Lung (tissue), 17 donors: ENCODE measurements at places on chromosomes 11 and 22. TPM values are rescaled to one million over a fixed set of nuclear protein-coding genes. Genes with fewer than 3 reads are reported as not detected.

Gene TPBGL
- total RNA-seq = 0.58 TPM

Gene KCNJ11
- total RNA-seq = 2.3 TPM

- no peak for DNase-seq
Observed at GRCh38 chr11:114318361-114318760, 22.2 kb downstream of the NNMT start.

DNA sequence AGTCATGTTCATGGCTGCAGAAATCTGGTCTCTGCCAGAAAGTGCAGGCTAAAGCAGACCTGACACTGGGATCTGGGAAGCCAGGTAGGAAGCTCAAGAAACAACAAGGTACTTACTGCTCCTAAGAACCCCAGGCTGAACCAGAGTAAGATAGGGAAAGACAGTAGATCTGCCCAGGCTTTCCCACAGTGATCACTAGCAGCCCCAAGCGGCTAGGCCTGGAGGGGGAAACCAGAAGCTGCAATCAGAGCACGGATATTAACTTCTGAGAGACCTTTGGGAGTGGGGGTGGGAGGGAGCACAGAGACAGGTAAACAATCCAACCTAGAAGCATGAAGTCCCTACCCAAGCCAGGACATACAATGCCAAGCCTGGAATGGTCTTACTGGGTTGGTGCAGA is 135.2 kb upstream of the C11orf58 start:
- DNase-seq = peak; percentile 15

- DNase-seq = no peak
Observed at GRCh38 chr11:33699515-33700062, 1.0 kb downstream of the C11orf91 start.

- DNase-seq = peak; percentile 36
Observed at GRCh38 chr11:8282631-8283030, 19.0 kb upstream of the LMO1 start.

DNA sequence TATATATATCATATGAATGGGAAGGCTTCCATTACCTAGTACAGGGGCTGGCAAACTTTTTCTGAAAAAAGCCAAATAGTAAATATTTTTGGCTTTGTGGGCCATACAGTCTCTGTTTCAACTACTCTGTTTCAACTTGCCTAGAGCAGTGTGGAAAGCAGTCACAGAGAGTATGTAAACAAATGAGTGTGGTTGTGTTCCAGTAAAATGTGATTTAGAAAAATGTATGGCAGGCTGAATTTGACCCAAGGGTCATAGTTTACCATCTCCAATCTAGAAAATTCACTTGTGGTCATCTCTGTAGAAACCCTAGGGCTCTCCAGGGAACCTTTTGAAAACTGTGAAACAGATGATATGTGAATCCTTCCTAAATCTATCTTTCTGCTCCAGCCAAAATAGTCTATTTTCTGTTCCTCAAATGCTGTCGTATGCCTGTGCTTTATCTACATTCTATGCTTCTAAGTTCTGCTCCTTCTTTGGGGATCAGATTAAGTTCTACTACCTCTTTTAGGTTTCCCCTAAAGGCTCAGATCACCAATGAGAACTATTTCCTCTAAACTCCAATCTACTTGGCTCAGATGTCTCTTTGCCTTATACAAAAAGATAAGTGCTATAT is 356.2 kb downstream of the METTL15 start:
- no peak for DNase-seq

GRCh38 chr22:31683181-31684105 is 21.4 kb upstream of the PISD start:
- no peak for DNase-seq

DNA sequence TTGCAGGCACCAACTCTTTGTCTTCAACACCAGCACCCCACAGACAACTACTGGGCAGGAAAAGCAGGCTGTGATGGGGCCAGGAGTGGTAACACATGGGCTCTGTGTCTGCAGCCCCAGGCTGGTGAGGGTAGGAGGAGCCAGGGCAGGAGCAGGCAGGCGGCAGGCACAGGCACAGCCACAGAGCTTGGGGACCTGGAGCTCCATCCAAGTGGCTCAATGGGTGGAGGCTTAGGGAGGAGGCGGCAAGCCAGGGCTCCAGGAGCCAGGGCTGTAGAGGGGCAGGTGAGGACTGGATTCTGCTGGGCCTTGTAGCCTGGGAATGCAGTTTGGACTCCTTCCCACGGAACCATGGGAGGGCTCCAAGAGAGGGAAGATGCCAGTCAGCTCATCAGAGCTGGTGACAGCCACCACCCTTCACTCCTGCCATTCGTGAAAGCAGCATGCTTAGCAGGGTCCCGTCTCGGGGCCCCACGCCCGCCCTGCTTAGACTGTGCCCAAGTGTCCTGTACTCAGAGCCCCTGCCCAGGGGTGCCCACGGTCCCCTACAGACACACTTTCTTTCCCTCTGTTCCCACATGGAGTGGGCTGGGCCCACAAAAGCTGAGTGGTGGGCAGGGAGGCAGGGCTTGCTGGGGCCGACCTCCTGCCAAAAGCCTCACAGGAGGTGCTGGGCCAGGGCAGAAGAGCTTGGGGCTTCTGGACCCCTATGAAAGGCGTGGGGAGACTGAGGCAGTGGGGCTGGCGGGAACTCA is 12.4 kb downstream of the TTC38 start:
- no peak for DNase-seq

GRCh38 chr11:47378010-47378835 is at the start of gene SPI1:
TSS of gene SPI1 (minus strand) at chr11:47378547. CDS start at chr11:47378353, 194 bp downstream.
- DNase-seq = no peak

GRCh38 chr22:17121233-17122195 is at the start of gene TMEM121B:
TSS of gene TMEM121B (minus strand) at chr22:17121360. CDS start at chr22:17121127, 233 bp downstream.
- peak; percentile 60 for DNase-seq

GRCh38 chr22:31488988-31489617 is 539 bp downstream of the EIF4ENIF1 start:
- DNase-seq = no peak

- DNase-seq = no peak
Observed at GRCh38 chr11:126511475-126512115, 156.1 kb downstream of the ST3GAL4 start.

DNA sequence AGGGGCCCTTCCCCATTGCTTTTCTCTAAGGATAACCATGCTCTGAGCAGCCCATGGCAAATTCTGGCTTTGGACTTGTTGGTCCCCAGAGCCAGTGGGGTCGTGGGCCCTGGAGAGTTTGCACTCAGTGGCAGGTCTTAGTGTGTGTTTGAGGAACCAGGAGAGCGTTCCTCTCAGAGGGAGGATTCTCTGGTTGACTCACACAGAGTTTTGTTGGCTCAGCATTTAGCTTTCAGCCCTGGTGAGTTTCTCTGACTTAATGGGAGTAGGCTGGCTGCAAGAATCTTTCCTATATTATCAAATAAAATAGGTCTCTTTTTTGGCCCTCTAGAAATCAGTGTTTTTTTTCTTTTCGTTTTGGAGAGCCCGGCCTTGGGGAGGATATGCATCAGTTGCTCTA is 20.9 kb downstream of the ST14 start:
- DNase-seq = no peak

- DNase-seq = no peak
Observed at GRCh38 chr11:79108851-79109250, 332.0 kb downstream of the TENM4 start.

Gene SLC17A6
- total RNA-seq = not detected

Gene FERMT3
- 17.4 TPM for total RNA-seq

Gene DDX6
- 96.8 TPM for total RNA-seq

GRCh38 chr11:2297623-2298030 is 4.1 kb downstream of the C11orf21 start:
- no peak for DNase-seq

DNA sequence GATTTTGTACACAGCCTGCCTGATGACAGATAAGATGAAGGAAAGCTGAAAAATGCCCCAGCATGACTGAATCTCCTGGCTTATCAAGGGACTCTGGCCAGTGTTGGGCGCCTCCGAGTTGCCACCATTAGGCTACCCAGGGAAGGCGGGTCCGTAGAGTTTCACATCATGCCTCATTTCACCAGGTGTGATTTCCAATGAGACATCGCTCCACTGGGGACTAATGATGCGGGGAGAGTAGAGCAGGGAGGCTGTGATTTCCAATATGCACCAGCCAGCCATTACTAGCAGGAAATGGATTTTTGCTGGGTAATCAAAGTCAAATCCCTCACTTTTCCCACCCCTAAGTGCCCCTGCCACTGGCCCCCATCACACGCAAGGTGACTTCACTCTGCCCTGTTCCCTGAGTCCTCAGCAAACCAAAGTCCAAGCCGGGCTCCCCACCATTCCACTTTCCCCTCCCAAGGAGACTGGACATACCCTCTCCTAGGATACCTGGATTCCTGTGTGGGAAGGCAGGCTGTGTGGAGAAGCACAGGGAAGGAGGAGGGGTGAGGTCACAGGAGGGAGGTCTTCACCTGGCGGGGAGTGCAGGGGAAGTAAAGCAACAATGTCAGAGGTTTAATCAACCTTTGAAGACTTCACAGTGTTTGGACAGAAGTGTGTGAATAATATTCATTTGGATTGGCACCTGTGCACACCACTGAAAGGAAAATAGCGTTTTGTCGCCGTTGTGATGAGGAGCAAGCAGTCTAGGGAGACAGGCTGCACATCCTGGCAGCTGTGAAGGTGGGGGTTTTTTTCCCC is 613.3 kb upstream of the CADM1 start:
- no peak for DNase-seq

DNA sequence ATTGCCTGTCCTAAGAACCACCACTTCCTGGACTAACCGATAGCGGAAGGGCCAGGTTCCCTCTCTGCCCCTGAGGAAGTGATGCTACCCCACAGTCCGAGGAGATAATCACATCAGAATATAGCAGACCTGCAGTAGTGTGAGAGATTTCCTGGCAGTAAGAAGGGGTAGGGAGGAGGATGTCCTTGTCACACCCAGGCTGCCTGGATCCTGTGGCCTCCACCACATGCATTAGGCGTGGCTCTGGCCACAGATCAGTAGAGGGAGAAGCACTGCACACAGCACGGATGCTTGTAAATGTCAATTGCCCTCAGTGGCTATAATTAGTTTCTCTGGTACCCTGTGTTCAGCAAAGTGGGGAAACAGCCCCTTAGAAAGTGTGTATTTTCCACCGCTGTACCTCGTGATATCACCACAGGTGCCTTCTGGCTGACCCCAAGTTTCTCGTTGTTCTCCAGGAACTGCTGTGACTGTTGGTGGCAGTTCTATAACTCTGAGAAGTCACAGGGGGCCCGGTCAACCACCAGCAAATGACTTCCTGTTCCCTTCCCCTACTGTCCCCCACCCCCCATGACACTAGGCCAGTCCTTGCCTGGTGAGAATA is 61.8 kb downstream of the UBASH3B start:
- DNase-seq = no peak

GRCh38 chr11:61795876-61796526 is 3.3 kb downstream of the FEN1 start:
- no peak for DNase-seq

- peak; percentile 8 for DNase-seq
Observed at GRCh38 chr22:25898707-25899365, 156.8 kb downstream of the MYO18B start.

DNA sequence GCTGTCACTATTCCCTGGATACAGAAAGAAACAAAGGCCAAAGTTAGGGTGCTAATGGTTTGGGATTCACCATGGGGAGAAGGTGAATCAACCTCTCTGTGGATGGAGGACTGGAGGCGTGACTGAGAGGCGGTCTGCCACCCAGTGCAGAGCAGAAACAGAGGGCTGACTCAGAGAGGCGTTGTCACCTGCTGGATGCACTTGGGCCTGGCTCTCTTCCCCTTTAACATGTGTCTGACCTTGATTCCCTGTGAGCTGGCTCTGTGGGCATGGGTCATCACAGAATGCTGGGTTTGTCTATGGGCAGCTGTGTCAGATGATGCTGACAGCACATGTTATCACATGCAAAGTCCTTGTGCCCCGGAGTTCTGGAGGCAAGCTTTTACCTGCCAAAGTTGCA is 75.9 kb downstream of the LDLRAD3 start:
- no peak for DNase-seq

DNA sequence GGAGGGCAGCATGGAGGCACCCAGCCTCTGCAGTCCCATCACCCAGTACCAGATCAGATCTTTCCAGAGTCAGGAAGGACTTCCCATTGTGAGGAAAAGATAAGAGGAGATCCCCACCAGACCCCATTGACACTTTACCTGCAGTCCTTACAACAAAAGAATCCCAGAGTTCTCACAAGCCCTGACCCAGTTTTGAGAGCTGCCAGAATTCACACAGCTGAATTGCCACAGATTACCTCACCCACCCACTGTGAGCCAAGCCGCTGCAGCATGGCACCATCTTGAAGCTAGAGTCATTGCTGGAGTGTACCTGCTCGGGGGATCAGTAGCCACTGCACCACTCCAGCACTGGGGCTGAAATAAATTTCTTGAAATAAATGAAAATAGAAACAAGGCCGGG is 91.8 kb upstream of the UBASH3B start:
- DNase-seq = no peak

Gene FAM76B
- 54.0 TPM for total RNA-seq

Gene CCDC116
- total RNA-seq = 0.74 TPM

DNA sequence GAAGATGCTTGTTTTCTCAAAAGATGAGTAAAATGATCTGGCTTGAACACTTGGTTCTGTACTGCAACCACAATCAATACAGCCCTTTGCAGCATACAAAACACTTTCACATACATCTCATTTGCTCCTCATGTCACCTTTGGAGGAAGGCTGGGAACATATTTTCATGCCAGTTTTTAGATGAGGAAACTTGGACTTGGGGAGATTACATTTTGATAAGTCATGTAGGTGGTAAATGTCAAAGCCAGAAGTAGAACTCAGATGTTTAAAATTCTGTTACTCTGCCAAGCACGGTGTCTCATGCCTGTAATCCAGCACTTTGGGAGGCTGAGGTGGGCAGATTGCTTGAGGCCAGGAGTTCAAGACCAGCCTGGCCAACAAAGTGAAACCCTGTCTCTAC is 121.8 kb downstream of the MICAL2 start:
- no peak for DNase-seq

Gene ACAD8
- 34.9 TPM for total RNA-seq

DNA sequence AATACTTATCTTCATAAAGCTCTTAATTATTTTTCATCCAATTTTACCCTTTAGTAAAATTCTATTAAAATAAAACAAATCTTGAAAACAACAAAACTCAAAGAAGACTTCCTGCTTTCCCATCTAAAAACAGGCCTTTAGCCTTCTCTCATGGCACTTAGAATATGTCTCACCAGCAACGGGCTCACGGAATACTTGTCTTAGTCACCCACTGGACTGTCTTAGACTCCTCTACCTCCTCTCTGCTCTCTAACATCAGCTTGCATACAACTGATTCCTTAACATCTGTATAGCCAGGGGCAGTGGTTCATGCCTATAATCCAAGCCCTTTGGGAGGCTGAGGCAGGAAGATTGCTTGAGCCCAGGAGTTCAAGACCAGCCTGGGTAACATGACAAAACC is 13.7 kb downstream of the HPS5 start:
- no peak for DNase-seq

Gene PHLDA2
- total RNA-seq = 0.60 TPM
